ENCODE measurements at places on chromosomes 16 and 17.

- DNase-seq, result no peak
Observed at GRCh38 chr16:6558661-6559060, 774.0 kb upstream of the RBFOX1 start.

DNA sequence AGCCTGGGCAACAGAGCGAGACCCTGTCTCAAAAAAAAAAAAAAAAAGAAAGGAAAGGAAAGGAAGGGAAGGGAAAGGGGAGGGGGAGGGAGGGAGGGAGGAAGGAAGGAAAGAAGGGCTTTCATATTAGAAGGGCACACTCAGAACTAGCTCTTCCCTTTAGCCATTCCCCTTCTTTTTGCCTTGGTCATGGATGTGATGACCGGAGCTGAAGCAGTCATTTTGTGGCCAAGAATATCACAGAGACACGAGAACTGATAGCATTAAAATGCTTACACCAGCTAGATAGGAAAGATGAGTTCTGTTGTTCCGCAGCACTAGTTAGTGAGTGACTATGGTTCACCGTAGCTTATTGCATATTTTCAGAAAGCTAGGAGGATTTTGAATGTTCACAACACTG is 32.8 kb upstream of the TNRC6A start:
- DNase-seq, result no peak

- no peak for DNase-seq
Observed at GRCh38 chr17:43701318-43701743, 39.6 kb upstream of the MEOX1 start.

GRCh38 chr16:1153480-1154160 is 714 bp downstream of the CACNA1H start:
- DNase-seq, result no peak

DNA sequence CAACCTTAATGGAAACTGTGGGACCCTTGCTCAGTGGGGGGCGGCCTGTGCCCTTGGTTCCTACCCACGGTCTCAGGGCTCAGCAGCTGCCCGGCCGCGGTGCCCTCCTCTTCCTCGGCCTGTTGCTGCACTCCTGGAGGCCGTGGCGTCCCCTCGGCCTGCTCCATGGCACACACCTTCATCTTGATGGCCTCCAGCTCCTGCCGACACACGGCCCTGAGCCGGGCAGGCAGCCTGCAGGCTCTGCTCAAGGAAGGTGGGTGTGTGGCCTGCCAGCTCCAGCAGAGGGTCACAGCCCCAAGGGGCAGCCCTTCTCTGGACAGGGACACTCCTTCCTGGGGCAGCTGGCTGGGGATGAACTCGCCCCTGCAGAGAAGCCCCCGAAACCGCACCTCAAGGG is 718 bp downstream of the PABPN1L start:
- DNase-seq, result no peak

DNA sequence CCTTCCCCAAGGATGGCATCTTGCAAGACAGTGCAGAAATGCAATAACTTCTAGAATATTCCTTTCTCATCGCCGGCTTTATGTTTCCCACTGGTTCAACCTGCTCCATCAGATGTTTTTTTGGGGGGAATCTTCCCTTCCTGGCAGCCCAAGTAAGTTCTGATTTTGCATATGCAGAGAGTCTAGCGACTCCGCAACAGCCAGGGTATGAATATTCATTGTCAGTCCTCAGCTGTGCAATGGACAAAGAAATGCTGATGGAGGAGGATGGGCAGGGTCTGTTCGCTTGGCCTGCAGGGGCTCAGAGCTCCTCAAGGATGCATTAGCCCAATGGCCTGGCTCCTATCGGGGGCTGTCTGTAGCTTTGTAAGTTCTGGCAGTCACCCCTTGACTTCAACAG is 358.8 kb upstream of the CCL2 start:
- no peak for DNase-seq

DNA sequence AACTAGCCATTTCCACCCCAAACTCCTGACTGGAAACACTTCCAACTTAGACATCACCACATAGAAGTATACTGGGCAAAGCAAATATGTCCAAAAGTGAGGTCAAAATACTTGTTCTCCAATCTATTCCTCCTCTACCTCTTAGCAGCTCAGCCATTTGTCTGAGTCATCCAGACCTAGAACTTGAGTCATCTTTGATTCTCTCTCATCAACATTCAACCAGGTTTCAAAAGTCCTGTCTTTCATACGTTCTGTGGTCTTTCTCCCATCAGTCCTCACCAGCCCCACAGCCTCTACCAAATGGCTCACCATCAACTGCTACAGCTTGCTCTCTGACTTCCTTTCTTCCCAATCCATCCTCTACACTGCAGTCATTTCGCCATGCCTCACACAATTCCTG is 6.8 kb downstream of the ANKFY1 start:
- no peak for DNase-seq

DNA sequence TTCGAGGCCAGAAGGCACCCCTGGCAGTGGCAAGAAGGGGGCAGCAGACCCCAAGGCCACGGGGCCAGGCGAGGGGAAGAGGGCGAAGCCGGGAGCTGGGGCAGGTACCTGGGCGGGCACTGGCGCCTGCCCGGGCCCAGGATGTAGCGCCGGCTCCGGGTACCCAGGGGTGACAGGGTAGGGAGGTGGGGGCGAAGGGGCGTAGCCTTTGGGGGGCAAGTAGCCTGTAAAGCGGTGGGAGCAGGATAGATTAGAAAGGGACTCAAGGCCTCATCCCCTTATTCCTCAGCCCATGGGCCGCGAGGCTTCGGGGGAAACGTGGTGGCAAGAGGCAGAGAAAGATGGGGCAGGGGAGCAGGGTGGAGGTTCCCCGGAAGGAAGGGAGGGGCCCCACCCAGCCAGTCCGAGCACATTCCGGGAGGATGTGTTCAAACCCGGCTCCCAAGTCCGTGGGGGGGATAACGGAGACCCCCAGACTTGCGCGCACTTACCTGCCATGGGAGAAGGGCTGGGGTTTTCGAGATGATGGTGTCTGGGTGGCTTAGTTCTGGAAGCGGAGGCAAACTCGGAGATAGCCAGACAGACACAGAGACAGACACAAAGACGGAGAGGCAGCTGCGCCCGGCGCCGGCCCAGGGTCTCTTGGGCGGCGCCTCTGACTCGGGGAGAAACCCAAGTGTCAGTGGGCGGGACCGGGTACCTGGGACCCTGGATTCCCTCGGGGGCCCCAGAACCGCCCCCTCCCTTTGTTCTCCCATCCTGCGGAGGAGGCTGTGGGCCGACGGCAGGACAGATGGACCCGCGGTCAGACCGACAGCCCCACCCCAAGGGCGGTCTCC is 493 bp downstream of the PLSCR3 start:
- DNase-seq, result no peak

DNA sequence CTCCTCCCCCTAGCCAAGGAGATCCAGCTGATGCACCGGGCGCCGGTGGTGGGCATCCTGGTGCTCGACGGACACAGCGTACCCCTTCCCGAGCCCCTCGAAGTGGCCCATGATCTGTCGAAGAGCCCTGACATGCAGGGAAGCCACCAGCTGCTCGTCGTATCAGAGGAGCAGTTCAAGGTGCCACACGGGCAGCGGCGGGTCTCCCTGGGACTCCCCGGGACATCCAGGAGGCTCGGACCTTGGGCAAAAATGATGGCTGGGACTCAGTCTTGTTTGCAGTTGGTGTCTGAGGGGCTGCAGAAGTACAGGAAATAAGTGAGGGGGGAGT is 15.8 kb upstream of the MYO15B start:
- no peak for DNase-seq

DNA sequence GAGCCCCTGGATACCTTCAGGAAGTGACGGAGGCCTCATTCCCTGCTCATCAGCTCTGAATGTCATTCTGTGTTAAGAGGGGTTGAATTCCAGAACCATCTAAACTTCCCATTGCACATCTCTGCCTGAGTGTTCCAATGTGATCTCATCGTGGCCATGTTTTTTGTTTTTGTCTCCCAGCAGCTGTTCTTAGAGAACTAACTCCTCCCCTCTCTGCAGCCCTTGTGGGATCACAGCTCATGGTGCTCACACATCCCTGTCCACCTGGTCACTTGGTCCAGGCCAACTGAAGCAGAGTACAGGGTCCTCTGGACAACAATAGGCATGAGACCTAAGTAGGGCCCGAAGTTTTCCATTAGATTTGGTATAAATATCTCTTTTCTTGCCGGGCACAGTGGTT is 6.0 kb upstream of the SYT17 start:
- no peak for DNase-seq
